ENCODE measurements at places on chromosomes 13 and 19.

- no peak for DNase-seq
Measured at GRCh38 chr19:56969759-56970178, 129.2 kb upstream of the PEG3 start.

DNA sequence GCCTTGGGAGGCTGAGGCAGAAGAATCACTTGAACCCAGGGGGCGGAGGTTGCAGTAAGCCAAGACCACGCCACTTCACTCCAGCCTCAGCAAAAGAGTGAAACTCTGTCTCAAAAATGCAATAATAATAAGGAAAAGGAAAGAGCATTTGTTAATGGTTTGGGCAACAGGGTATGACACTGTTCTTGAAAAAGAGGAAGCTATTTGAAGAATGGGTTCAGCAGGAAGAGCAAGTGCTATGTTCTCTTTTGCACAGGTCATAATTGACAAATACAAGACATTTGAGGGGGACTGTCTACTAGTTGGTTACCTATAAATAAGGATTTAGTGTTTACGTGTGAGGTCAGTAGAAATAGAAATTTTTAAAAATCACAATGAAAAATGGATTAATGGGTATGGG lies 218.3 kb downstream of the DCT start:
- DNase-seq, result no peak

GRCh38 chr13:95160112-95160906 lies 140.9 kb downstream of the ABCC4 start:
- no peak for DNase-seq

GRCh38 chr19:40466219-40466984 lies 399 bp upstream of the SPTBN4 start:
- no peak for DNase-seq

GRCh38 chr13:35736876-35737275 lies 260.4 kb upstream of the MAB21L1 start:
- no peak for DNase-seq

GRCh38 chr13:99559560-99559959 lies 58.3 kb downstream of the TM9SF2 start:
- DNase-seq, result no peak

DNA sequence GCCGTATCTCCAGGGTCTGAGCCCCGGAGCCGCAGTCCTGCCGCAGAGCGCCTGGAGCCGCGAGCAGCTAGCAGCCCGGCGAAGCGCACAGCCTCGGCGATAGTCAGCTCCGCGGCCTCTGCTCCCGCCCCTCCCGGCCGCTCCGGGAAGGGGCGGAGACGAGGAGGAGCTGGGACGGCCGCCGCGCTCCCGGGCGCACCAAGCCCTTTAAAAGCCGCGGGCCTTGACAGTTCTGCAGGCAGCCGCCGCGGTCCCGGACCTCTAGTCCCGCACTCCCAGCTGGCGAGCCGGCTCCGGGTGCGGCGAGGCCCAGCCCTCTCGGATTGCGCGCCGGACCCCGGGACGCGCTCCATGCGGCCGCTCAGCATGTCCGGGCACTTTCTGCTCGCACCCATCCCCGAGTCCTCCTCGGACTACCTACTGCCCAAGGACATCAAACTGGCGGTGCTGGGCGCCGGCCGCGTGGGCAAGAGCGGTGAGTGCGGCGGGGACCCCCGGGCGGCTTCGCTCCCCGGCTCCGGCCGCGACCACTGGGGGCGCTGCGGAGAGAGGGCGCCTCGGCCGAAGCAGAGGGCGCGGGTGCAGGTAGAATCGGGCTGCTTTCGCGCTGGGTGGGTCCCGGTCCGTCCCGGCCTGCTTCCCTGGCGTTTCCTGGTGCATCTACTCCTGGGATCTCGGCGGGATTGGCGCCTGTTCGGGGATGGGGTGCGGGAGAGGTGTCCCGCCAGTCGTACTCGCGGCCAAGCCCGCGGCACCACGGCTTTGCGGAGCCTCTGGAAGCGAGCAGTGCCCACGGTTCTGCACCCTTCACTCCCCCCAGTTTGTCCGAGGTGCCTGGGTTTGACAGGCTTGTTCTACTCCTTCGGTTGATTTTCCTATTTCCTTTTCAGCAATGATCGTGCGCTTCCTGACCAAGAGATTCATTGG lies at the start of gene RASL11A:
RASL11A (plus strand) TSS at position 237 of the 927 bp plus-strand sequence; CDS start at position 352, 115 bp downstream.
- peak; percentile 31 for DNase-seq

DNA sequence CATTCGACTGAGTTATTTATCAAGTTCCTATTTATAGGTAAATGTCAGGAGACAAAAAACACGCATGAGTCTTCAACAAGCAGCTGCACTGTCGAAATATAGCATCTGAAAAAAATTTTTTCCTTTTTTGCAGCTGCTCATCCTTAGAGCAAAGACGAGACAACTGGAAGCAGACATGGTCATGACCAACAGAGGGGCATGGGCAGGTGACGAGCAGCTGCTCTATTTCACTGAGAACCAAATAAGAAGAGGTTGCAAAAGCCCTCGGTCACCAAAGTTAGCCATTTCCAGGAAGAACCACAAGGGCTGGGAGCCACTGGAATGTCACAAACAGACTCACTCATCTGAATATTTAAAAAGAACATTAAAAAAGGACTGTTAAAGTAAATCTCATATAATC lies 22.2 kb downstream of the SOHLH2 start:
- no peak for DNase-seq

DNA sequence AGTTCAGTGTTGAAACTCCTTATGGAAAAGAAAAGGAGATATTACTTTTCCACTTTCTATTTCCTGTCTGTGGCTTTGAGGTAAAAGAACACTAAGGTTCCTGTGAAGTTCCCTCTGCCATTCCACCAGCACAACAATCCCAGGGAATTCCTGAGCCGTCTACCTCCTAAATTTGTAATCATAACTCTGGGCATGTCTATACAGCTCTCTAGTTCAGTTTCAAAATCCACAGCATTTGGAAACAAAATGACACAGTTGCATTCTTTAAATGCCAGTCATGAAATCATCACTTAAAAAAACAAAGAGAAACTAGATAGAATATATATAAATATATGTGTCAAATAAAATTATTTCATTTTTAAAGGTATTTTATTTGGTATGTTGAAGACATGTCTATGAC lies 9.0 kb upstream of the THSD1 start:
- no peak for DNase-seq

GRCh38 chr19:35732540-35733179 lies 9.6 kb downstream of the IGFLR1 start:
- no peak for DNase-seq

DNA sequence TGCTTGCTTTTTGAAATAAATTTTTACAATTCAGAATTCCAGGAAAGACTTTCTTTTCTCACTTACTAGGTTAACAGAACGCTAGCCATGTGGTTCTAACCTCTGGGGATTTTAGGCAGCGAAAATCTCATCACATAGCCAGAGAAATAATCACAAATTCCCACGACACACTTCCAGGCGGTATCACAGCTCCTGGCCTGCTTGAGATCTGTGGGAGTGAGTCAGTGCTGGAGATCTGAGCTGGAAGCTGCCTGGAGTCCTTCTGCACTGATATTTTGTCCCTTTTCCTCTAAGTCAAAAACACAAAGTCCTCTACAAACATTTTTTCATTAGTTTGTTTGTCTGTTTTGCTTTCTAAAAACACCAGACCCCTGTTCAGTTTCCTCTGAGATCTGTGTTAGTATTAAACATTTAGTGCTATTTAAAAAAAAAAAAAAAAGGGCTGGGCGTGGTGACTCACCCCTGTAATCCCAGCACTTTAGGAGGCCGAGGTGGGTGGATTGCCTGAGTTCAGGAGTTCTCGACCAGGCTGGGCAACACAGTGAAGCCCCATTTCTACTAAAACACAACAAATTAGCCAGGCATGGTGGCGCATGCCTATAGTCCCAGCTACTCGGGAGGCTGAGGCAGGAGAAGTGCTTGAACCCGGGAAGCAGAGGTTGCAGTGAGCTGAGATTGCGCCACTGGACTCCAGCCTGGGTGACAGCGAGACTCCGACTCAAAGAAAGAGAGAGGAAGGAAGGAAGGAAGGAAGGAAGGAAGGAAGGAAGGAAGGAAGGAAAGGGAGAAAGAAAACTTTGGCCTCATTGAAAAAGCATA lies 12.2 kb upstream of the UBE2L5 start:
- no peak for DNase-seq

- DNase-seq, result no peak
Measured at GRCh38 chr13:94495806-94496205, 16.3 kb upstream of the DCT start.

- no peak for DNase-seq
Measured at GRCh38 chr19:27765912-27766725, 1446.8 kb downstream of the UQCRFS1 start.

DNA sequence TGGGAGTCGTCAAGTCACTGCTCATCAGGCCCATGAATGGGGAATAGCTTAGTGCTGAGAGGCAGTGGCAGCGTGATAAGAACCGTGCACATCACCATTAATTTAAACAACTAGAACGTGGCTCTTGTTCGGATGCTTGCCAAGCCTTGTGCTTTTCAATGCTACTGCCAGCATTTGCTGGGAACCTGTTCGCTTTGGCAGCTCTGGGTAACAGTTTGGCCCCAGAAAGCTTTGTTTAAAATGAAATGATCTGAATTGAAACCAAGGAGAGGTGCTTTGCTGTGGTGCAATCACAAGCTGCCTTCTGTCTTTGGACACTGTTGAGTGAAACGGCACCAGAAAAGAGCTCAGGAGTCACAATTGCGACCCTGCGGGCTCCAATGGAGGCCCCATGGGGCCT lies 53.5 kb upstream of the OLFM4 start:
- DNase-seq, result peak; percentile 89

DNA sequence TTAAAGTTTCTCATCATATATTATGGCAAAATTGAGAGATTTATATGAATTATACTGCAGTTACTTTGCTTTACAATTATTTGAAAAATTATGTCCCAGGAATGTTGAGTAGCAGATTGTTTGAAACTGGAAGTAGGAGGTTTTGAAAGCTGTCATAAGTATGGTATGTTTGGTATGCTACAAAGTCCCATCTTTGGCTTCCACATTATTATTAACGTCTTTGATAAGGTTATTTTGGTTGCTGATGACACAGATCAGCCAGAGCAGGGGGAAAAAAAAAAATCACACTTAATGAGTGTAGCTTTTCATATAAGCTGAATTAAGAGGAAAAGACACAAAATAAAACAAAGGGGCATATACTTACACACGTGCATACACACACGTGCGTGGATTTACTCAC lies 130.1 kb downstream of the SLITRK1 start:
- DNase-seq, result no peak

DNA sequence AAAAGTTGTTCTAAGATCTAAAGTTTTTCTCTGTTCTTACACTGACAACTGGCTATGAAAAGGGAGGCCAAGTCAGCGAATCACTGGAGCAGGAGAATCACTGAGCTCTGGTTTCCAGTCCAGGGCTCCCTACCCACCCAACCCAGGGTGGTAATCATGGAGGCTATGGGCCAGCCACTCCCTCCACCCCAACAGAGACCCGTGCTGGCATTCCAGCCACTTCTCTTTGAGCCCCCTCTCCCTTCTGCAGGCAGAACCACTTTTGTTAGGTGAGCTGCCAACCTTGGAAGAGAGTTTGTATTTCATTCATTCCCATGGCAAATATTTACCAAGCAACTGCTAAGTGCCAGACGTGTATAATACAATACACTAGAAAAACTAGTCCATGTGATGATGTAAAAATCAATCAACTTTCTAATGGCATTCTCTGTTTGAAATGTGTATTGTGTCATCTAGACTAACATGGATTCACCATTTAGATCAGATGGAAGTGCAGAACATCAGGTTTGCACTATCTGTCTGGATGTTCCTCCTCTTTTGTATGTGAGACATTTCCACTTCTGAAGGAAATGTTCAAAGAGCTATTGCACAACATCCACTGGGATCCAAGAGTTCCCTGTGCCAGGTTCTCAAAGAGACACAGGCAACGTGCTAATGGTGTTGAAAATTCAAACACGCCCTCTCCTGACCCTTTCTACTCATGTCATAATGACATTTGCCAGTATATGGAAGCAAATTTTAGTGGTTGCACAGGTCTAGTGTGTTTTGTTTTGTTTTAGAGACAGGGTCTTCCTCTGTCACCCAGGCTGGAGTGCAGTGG lies 5.3 kb downstream of the MLNR start:
- DNase-seq, result no peak

GRCh38 chr19:42241279-42241678 lies 1.1 kb downstream of the GSK3A start:
- DNase-seq, result no peak

DNA sequence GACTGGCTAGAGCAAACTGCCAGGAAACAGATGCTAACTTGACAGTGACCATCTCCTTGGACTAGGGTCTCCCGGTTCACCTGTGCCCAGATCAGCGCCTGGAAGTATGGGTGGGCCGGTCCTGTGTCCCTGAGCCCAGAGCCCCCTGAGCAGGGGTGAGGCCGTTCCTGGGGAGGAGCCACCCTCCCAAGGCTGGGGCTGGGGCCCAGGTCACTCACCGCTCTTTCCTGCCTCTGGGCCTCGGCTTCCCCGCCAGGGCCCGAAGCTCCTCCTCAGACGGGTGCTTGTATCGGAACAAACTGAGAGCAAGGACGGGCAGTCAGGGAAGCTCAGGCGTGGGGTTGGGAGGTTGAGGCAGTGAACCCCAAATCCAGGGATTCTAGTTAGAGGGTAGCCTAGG lies 5.4 kb downstream of the TMEM161A start:
- no peak for DNase-seq

DNA sequence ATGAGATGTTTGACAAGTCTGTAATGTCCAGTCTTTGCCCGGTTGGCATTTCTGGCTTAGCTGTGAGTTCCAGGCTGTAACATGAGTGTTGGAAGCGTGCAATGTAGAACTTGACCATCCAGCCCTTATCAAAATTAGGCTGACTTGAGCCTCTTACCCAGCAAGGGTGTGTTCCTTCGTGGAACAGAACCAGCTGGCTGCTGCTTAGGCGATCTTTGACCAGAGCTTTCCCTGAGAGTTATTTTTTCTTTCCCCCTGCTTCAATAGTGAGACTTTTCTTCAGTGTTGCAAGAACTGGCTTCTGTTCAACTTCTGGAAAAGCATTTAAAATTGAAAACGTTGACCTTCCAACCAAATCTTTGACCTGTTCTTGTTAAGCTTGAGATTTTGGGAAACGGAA lies 6.5 kb downstream of the TNFSF13B start:
- DNase-seq, result no peak

- no peak for DNase-seq
Measured at GRCh38 chr13:27203186-27203585, 31.6 kb upstream of the USP12 start.

GRCh38 chr19:29396925-29397324 lies 128.9 kb upstream of the VSTM2B start:
- no peak for DNase-seq

- no peak for DNase-seq
Measured at GRCh38 chr13:55963934-55964333, 1176.8 kb upstream of the PRR20A start.

GRCh38 chr19:12617646-12618045 lies 6.9 kb downstream of the ZNF791 start:
- no peak for DNase-seq

GRCh38 chr19:23263396-23263795 lies 13.2 kb upstream of the ZNF724 start:
- DNase-seq, result no peak

GRCh38 chr19:41945135-41945766 lies 13.9 kb downstream of the RABAC1 start:
- no peak for DNase-seq

GRCh38 chr13:21686751-21687391 lies 16.0 kb downstream of the FGF9 start:
- no peak for DNase-seq
